WTC11 (cell line): ENCODE measurements at places on chromosomes 12 and 14. TPM values are rescaled to one million over a fixed set of nuclear protein-coding genes. Genes with fewer than 3 reads are reported as not detected.

C12orf50 gene
- 0.07 TPM in 1 of 3 replicates, not detected in the others for total RNA-seq

RAD9B gene
- total RNA-seq = 0.09 to 0.32 TPM in 2 of 3 replicates, not detected in the other

ZNF891 gene
- total RNA-seq = 3.4 to 3.8 TPM (median 3.4 TPM) in 3 replicates

ASPG gene
- total RNA-seq = 3.4 to 3.8 TPM (median 3.5 TPM) in 3 replicates

PRH2 gene
- total RNA-seq = 0.52 TPM in 1 of 3 replicates, not detected in the others

EXOC3L4 gene
- total RNA-seq = 0.21 to 0.42 TPM (median 0.30 TPM) in 3 replicates

LTB4R2 gene
- 9.1 to 12.9 TPM (median 9.8 TPM) in 3 replicates for total RNA-seq

GRCh38 chr14:21643407-21643806 lies 8.7 kb upstream of the OR10G2 start:
- peaks cover 17% of the 10 kb centered on the region for H3K4me1 ChIP-seq
- DNase-seq = no peak
- no peaks in the 10 kb centered on the region for H3K27me3 ChIP-seq
- H3K36me3 ChIP-seq = no peaks in the 10 kb centered on the region
- H3K27ac ChIP-seq = no peak overlapping the region

GRCh38 chr12:104280111-104280510 lies 23.4 kb upstream of the EID3 start:
- no peaks in the 10 kb centered on the region; the same call in 1 of the 2 replicates for H3K27me3 ChIP-seq
- no peaks in the 10 kb centered on the region for H3K36me3 ChIP-seq
- no peak for DNase-seq
- H3K27ac ChIP-seq = no peak overlapping the region
- peaks cover 4% of the 10 kb centered on the region for H3K4me1 ChIP-seq

DNA sequence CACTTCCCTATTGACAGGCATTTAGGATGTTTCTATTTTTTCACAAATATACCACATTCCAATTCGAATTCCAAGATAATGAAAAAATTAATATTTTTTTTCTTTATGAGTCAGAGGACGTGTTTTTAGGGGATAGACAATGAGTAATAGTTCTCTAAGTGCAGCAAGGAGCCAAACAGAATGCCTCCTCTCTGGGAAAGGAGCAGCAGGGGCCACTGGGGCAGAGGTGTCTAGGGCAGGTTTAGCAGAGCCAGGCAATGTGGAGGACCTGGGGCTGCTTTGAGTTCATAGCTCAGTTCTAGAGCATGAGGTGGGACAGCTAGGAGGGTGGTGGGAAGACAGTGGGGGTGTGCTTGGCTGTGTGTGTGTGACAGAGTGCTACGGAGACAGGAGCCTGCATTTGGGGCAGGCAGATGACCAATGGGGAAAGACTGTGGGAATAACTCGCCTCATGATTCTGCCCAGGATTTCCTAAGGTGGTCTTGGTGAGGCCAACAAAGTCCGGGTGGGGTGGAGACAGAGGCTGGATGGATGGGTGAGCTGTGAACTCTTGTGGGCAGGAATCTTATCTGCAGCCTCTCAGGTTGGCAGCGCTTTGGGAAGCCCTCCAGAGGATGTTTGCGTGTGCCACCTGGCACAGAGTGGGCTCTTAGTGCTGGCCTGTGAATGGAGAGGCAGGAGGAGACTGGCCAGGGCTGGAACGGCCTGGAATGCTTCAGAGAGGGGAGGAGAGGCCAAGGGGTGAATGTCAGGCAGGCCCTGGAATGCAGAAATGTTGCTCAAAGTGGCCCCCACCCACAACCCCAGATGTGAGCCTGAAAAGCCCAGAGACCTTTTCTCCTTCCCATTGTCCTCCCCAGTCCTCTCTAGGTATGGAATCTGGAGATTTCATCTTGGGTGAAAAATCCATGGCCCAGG lies 2.4 kb upstream of the KRT7 start:
- peaks cover 53% of the 10 kb centered on the region for H3K27me3 ChIP-seq
- DNase-seq = no peak
- no peak overlapping the region for H3K4me3 ChIP-seq
- no peaks in the 10 kb centered on the region for H3K36me3 ChIP-seq
- peaks cover 36% of the 10 kb centered on the region for H3K4me1 ChIP-seq

DNA sequence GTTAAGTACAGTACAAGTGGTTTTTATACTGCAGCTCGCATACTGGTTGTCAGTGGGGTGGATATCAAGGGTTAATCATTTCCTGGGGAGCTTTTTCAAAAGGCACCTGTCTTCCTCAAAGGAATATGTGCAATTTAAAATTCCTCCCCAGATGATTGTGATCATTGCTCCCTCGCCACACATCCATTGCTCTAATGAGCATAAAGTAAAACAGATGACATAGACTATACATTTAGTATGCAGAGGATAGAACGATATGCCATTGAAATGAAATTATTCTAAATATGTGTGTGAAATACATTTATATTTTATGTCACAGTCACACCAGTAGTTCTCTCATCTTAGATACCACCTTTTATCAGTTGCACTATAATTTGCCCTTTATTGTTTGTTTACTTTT lies 36.4 kb upstream of the KCNMB4 start:
- no peak overlapping the region for H3K27ac ChIP-seq
- no peaks in the 10 kb centered on the region for H3K36me3 ChIP-seq
- H3K4me3 ChIP-seq = no peak overlapping the region
- H3K27me3 ChIP-seq = no peaks in the 10 kb centered on the region

- H3K36me3 ChIP-seq = no peaks in the 10 kb centered on the region
- H3K27ac ChIP-seq = peak overlapping the region; percentile 92
- no peaks in the 10 kb centered on the region for H3K27me3 ChIP-seq
- peak overlapping the region; percentile 45 for H3K4me3 ChIP-seq
Measured at GRCh38 chr12:106760184-106760531, 14.3 kb upstream of the RIC8B start.
